ENCODE measurements at places on chromosomes 6 and 20. TPM values are rescaled to one million over a fixed set of nuclear protein-coding genes. Genes with fewer than 3 reads are reported as not detected.

- DNase-seq = no peak
Observed at GRCh38 chr6:143901885-143902750, 37.8 kb downstream of the ZC2HC1B start.

The LHFPL5 gene
- total RNA-seq = not detected

DNA sequence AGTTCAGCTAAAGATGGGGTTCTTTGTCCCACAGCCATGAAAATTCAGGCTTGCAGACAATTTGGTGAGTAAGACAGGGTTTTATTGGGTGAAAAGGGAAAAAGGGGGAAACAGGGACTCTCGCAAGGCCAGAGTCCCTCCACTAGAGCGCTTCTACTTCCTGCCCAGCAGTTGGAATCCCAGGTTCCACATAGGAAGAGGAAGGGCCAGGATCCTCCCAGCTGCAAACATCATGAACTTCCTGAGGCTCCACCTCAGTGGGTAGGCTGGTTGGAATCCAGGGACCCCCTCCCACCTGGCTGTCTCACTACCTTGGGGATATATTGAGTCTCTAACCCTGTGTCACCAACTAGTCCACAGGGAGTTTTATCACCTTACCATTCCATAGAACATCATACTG lies 39.5 kb upstream of the PRSS16 start:
- DNase-seq = no peak

GRCh38 chr6:168226061-168226752 lies 93.4 kb downstream of the DACT2 start:
- DNase-seq = no peak

GRCh38 chr20:24118441-24119175 lies 130.0 kb upstream of the GGTLC1 start:
- DNase-seq = no peak

GRCh38 chr6:108748055-108748454 lies 100.2 kb upstream of the ARMC2 start:
- DNase-seq = no peak

DNA sequence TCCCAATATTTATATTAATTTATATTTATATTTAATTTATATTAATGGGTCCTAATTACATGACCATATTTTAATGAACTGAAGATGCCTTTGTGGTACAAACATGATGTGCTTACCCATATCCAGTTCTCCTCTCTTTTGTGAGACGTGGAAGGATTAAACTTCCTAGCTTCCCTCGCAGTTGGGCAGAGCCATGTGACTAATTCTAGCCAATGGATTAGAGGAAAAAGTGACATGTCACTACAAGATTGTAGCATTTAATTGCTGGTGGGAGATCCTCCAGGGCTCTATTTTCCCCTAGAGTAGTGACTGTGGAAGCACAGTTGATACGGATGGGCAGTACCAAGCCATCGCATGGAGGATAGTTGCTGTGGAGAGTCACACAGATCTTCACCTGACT lies 4.8 kb upstream of the SOBP start:
- no peak for DNase-seq

GRCh38 chr6:137056121-137056880 lies 11.5 kb upstream of the IL20RA start:
- DNase-seq = no peak

- DNase-seq = no peak
Observed at GRCh38 chr6:2990248-2990931, 9.3 kb upstream of the NQO2 start.

The TSPYL4 gene
- 32.6 TPM for total RNA-seq

GRCh38 chr20:38747495-38748096 lies 664 bp upstream of the ACTR5 start:
- no peak for DNase-seq

The F13A1 gene
- 2.8 TPM for total RNA-seq

The NOL7 gene
- total RNA-seq = 48.7 TPM

DNA sequence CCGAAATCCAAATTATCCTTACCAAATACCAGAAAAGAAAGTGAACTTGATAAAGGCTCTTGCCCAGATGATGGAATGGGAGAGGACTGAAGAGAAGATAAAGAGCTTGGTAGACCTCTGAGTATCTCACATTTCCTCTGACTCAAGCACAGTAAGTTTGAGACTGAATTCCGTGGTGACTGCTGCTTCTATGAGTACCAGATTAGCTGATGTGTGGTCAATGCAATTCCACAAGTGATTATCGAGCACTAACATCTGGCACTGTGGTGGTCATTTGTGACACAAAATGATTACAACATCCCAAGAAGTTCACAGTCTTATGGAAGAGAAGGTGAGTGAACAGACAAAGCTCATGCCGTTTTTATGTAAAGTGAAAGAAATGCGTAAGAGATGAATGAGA lies 2.6 kb upstream of the RPS6KA2 start:
- no peak for DNase-seq

GRCh38 chr6:53239526-53239925 lies 90.9 kb upstream of the GCM1 start:
- DNase-seq = no peak

The CASS4 gene
- not detected for total RNA-seq

GRCh38 chr6:21899708-21900107 lies 306.2 kb downstream of the SOX4 start:
- no peak for DNase-seq

GRCh38 chr20:58627212-58628072 lies 23.6 kb upstream of the STX16 start:
- DNase-seq = no peak

The MATN4 gene
- not detected for total RNA-seq

Measured in osteocyte (in vitro differentiated cells).